ENCODE measurements at places on chromosomes 13 and 19.
A peak's percentile ranks its signal among the peaks of the same experiment; 100 is the strongest.

DNA sequence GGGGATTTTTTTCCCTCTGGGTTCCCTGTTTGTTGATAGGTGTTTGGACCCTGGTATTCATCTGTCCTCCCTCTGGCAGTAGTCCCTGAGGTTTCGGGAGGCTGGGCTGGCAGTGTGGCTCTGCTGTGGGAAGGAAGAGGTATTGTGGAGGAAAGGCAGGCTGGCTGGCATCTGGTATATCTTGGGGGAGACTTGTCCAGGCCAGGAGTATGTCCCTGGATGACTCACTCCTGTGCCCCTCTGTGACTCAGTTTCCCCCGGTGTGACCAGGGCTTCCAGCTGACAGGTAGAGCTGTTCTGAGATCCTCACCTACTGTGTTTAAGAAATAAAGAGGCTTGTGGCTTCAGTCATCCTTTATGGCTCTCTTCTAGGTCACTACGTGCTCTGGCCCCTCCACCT, 14.2 kb upstream of the ZNF492 start:
- no peak for DNase-seq

GRCh38 chr13:106867249-106867648, 299.3 kb upstream of the ARGLU1 start:
- DNase-seq, result peak; percentile 53

- DNase-seq, result peak; percentile 64
These were observed 82.4 kb downstream of the KCTD12 start for GRCh38 chr13:76803831-76804230.

- no peak for DNase-seq
These were observed 56.1 kb upstream of the SERPINE3 start for GRCh38 chr13:51283371-51283770.

DNA sequence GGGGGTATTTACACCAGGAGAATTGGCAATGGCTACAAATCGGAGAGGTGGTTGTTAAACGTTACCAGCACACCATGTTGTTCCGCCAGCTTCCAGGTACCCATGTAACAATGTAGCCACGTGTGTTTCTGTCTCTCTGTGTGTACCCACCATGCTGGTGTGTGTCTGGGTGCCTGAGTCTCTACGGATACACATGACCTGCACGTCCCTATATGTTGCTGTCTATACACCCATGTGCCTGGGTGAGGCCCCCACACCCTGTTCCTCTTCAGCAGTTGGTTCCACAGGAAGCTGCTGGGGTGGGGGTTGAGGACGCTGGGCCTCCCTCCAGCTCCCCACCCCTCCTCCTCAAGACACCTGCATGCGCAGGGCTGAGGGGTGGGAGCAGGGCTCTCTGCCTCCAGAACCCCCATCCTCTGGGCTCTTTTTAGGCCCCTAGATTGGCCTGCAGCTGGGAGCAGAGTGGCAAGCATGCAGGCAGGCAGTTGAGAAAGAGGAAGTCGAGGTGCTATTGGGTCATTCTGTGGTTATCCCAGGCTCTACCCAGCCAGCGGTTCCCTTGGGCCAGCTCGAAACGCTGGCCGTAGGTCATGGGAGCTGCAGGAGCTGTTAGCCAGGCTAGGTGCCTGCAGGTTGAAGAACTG, at the start of gene ARHGEF18:
Gene ARHGEF18 (plus strand): TSS at position 351 of the 644 bp plus-strand sequence. CDS start 13,954 bp downstream, outside the sequence.
- peak; percentile 21 for DNase-seq

- peak; percentile 7 for DNase-seq
These were observed 745.3 kb downstream of the GPC5 start for GRCh38 chr13:92143766-92144165.

Measured in muscle of leg (tissue), 16 donors.